Kidney capillary endothelial cell (primary cell): ENCODE measurements at places on chromosomes 12 and 14.
A peak's percentile ranks its signal among the peaks of the same experiment; 100 is the strongest.

- DNase-seq, result no peak
Observed at GRCh38 chr12:87311206-87311605, 718.0 kb downstream of the C12orf50 start.

- DNase-seq, result no peak
Observed at GRCh38 chr12:44876544-44877410, 662 bp upstream of the NELL2 start.

- DNase-seq, result no peak
Observed at GRCh38 chr12:103178366-103179080, 221.0 kb downstream of the ASCL1 start.

- DNase-seq, result no peak
Observed at GRCh38 chr12:91542067-91542466, 359.4 kb upstream of the DCN start.

DNA sequence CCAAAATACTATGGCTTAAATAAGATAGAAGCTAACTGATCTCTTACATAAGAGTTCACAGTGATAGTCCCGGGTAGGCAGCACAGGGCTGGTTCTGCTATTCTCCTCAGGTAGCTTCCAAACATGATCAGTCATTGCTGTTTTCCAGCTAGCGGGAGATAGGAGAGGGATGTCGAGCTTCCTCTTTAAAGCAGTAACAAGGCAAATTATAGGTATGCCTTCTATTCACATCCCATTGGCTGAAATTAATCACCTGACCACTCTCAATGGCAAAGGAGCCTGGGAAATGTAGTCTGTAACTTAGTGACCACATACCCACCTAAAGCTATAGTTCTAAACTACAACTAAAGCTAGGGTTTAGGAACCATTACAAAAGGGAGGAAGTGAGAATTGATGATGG, 34.5 kb upstream of the VRK1 start:
- DNase-seq, result peak; percentile 45
